Neuronal stem cell (in vitro differentiated cells): ENCODE measurements at places on chromosomes 5 and 9.

- H3K27ac ChIP-seq: no peak overlapping the region
- no peak overlapping the region for H3K4me3 ChIP-seq
- DNase-seq: no peak
- no peaks in the 10 kb centered on the region for H3K4me1 ChIP-seq
These were observed 926.4 kb downstream of the MAT2B start for GRCh38 chr5:164431634-164432304.

DNA sequence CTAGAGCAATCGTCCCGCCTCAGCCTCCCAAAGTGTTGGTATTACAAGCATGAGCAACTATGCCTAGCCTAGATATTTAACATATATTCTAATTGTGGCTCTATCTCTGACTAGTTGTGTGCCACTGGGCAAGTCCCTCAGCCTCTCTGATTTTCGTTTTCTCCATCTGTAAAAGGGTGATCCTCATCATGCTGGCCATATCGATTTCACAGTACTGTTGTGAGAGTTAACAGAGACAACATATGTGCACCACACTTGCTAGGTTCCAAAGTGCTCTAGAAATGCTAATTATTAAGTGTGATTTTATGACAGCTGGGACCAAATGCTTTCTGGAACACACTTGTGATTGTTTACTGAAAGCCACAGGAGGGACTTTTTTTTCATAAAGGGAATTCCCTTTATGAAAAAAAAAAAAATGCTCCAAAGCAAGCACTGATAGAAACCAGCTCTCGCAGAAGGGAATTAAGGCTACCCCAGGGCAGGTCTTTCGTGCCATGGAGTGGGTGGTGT lies 78.5 kb upstream of the EPB41L4B start:
- H3K36me3 ChIP-seq: no peaks in the 10 kb centered on the region
- no peak overlapping the region for H3K4me3 ChIP-seq
- no peak for DNase-seq
- peaks cover 7% of the 10 kb centered on the region for H3K4me1 ChIP-seq
- no peak overlapping the region for H3K27ac ChIP-seq

GRCh38 chr9:82242285-82242963 lies 253.9 kb downstream of the SPATA31D1 start:
- no peak overlapping the region for H3K4me3 ChIP-seq
- DNase-seq: no peak
- H3K4me1 ChIP-seq: no peaks in the 10 kb centered on the region
- no peaks in the 10 kb centered on the region for H3K27me3 ChIP-seq
- no peak overlapping the region for H3K27ac ChIP-seq

DNA sequence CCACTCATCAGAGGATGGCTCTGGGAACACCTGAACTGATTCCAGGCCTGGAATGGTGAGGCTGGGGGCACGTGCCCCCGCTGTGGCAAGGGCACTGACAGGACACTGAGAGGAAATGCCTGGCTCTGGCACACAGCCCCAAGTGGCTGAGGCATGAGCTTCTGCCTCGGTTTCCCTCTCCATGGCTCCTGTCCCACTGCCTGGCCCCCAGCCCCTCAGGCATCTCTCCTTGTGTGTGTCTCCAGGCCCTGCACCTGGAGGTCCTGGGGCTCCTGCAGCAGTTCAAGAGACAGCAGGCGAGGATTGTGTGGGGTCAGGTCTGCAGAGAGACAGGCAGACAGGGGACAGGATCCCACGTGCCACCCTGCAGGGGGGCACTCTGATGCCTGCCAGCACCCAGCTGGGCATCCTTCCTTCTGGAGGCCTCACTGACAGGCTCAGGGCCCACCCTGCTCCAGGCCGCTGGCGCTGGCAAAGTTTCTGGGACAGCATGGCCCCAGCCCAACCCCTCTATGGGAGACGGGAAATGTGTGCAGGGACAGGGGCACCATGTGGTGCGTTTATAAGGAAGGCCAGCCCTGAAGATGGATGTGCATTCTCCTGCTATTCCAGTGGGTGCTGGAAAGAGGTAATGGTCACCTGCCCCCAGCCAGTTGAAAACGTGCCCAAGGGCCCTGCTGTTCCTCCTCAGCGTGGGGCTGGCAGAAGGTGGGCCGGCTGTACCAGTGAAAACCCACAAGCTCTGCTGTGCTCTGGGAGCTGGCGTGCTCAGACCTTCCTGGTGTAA lies 66.0 kb downstream of the RASGEF1C start:
- no peak for DNase-seq
- H3K27ac ChIP-seq: no peak overlapping the region
- no peaks in the 10 kb centered on the region for H3K4me1 ChIP-seq
- peak overlapping the region; percentile 22 for H3K4me3 ChIP-seq
- H3K27me3 ChIP-seq: no peaks in the 10 kb centered on the region
- no peaks in the 10 kb centered on the region for H3K36me3 ChIP-seq

DNA sequence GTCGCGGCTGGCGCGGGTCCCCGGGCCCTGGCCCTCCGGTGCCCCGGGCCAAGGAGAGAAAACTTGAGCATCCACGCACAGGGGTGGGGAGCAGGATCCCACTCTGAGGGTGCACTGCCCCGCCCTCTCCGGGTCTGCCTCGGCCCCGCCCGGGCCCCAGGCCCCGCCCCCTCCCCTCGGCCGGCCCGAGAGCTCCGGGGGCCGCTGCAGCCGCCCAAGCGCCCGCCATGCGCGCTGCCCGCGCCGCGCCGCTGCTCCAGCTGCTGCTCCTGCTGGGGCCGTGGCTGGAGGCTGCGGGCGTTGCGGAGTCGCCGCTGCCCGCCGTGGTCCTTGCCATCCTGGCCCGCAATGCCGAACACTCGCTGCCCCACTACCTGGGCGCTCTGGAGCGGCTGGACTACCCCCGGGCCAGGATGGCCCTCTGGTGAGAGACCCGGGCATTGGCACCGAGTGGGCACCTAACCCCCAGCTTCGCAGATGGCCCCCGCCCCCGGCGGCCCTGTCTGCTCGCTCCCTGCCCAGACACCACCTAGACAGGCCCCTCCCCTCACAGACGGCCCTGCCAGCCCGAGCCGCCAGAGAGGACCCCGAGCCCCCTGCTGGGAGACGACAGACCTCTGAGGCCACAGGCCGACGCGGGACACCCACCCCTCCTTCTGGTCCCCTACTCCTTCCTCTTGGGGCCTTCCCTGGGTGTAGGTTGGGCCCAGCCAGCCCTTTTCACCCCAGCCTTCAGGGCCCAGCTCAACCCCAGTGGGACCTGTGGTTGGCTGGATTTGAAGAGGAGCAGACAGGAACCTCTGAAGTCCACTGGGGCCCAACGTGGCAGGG lies at the start of gene CERCAM:
Gene CERCAM, plus strand, starts transcription at position 207 of the 831 bp plus-strand sequence. Its CDS starts 21 bp downstream, at position 228.
- peak; percentile 48 for DNase-seq
- peak within 1 kb of the TSS; percentile 88 for H3K4me3 ChIP-seq
- no peaks in the 10 kb centered on the region for H3K27me3 ChIP-seq
- peaks cover 15% of the 10 kb centered on the region for H3K4me1 ChIP-seq
- H3K36me3 ChIP-seq: peaks cover 14% of the 10 kb centered on the region

GRCh38 chr5:179135441-179136215 lies 75.5 kb downstream of the ZNF354C start:
- no peak overlapping the region for H3K4me3 ChIP-seq
- no peaks in the 10 kb centered on the region for H3K27me3 ChIP-seq
- DNase-seq: no peak
- H3K27ac ChIP-seq: no peak overlapping the region
- peaks cover 3% of the 10 kb centered on the region for H3K4me1 ChIP-seq

DNA sequence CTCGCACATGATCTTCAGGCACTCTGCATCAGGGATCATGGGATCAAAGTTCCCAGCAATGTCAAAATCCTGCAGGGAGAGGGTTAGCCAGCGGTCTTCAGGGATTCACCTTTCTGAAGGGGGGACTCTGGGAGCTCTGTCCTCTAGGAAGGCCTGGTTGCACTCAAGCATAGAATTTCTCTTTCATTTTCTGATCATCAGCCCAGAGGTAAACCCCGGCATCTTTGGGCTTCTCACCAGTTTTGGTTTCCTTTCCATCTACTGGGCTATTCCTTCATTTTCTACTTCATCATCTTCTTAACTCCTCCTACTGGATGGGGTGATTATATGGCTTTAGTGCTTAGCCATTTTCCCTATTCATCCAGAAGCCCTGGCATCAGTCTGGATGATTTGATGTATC lies 4.6 kb upstream of the DND1 start:
- no peak for DNase-seq
- H3K36me3 ChIP-seq: peaks cover 44% of the 10 kb centered on the region
- H3K4me1 ChIP-seq: no peaks in the 10 kb centered on the region
- no peaks in the 10 kb centered on the region for H3K27me3 ChIP-seq

DNA sequence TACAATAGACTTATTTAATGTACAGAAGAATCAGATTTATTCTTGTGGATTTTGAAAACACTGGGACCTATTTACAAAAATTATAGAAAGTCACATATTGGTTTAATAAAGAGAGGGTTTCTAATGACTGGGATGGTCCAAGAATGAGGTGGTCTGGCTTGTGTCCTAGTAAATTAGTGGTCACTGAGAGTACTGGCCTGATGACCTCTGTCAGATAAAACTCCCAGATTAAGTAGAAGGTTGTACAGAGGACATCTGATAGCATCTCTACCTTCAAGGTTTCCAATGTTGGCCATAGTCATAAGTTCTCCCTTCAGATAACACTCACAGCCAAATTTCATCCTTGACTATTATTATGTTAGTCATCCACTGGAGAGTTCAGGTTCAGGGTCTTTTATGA lies 692.9 kb downstream of the MTRR start:
- H3K4me3 ChIP-seq: no peak overlapping the region
- no peaks in the 10 kb centered on the region for H3K4me1 ChIP-seq
- DNase-seq: no peak
- H3K27me3 ChIP-seq: no peaks in the 10 kb centered on the region

DNA sequence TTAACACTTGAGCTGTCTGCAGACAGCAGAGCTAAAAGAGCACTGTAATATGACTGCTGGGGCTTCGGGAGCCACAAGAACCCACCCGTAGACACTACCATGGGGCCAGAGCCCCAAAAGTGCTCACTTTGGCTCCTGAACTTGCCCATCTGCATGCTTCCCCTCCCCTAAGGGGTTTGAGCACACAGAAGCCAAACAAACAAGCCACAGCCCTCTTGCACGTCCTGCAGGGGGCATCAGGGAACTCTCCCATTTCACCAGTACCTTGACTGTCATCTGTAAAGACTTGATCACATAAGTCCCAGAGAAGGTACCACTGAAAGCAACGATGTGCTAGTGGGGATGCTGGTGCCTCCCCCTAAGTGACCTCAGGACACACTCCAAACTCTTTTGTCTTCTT lies 681.8 kb downstream of the SEMA5A start:
- DNase-seq: no peak
- H3K4me1 ChIP-seq: peaks cover 5% of the 10 kb centered on the region

DNA sequence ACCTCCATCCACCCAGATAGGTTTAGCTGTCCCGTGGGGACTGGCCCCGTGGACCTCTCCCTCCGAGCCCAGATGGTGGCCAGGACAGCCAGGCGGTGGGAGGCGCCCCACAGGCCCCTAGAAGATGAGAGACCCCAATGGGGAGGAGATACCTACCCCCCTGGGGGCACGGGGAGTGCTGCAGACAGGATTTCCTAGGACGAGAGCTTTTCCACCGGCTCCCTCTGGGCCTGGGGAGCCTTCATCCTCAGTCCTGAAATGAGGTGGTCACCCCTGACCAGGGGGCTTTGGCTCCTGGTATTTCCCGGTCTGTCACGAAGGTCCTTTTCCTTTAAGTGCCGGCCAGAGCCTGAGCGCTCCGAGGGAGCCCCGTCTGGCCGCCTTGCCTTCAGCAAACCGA lies 46.8 kb downstream of the MRPL36 start:
- H3K4me1 ChIP-seq: peaks cover 2% of the 10 kb centered on the region
- no peaks in the 10 kb centered on the region for H3K27me3 ChIP-seq
- no peak for DNase-seq
- no peaks in the 10 kb centered on the region for H3K36me3 ChIP-seq

DNA sequence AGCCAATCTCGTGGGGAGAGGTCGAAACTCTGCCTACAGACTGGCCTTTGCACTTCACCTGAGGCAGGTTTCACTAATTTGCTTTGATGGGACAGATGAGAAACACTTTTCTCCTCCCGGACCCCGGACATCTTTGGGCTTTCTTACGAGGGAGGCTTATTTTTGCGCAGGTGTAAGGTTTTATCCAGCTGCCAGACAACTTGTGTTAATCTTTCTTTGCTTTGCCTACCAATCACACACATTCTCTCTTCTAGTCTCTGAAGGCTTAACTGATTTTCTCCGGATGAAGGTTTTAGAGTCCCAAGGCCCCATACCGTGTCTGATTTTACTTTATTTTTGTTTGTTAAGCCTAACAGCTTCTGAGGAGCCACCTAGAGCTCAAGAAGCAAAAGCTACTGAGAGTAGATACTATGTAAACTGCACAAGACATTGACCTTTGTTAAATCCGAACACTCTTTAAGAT lies 436 bp upstream of the EMB start:
- H3K36me3 ChIP-seq: no peaks in the 10 kb centered on the region
- peak overlapping the region; percentile 97 for H3K4me3 ChIP-seq
- no peak for DNase-seq
- no peaks in the 10 kb centered on the region for H3K27me3 ChIP-seq
- no peak overlapping the region for H3K27ac ChIP-seq
- no peaks in the 10 kb centered on the region for H3K4me1 ChIP-seq

- H3K27me3 ChIP-seq: no peaks in the 10 kb centered on the region
- H3K27ac ChIP-seq: no peak overlapping the region
- no peak overlapping the region for H3K4me3 ChIP-seq
- H3K36me3 ChIP-seq: no peaks in the 10 kb centered on the region
- H3K4me1 ChIP-seq: peaks cover 6% of the 10 kb centered on the region
These were observed 2.8 kb downstream of the NIPSNAP3A start for GRCh38 chr9:104750185-104750767.

- H3K27me3 ChIP-seq: no peaks in the 10 kb centered on the region
- no peak overlapping the region for H3K27ac ChIP-seq
- no peak overlapping the region for H3K4me3 ChIP-seq
- H3K4me1 ChIP-seq: no peaks in the 10 kb centered on the region
- peaks cover 6% of the 10 kb centered on the region for H3K36me3 ChIP-seq
These were observed 21.8 kb downstream of the STOM start for GRCh38 chr9:121348221-121348620.

GRCh38 chr5:158952951-158953350 lies 146.8 kb downstream of the EBF1 start:
- no peak overlapping the region for H3K27ac ChIP-seq
- no peak for DNase-seq
- no peaks in the 10 kb centered on the region for H3K36me3 ChIP-seq
- no peaks in the 10 kb centered on the region for H3K27me3 ChIP-seq
- H3K4me1 ChIP-seq: peaks cover 18% of the 10 kb centered on the region

- H3K27ac ChIP-seq: no peak overlapping the region
- no peaks in the 10 kb centered on the region for H3K36me3 ChIP-seq
- peaks cover 13% of the 10 kb centered on the region for H3K4me1 ChIP-seq
- H3K4me3 ChIP-seq: no peak overlapping the region
These were observed 4.1 kb downstream of the PAX5 start for GRCh38 chr9:37029776-37030610.

DNA sequence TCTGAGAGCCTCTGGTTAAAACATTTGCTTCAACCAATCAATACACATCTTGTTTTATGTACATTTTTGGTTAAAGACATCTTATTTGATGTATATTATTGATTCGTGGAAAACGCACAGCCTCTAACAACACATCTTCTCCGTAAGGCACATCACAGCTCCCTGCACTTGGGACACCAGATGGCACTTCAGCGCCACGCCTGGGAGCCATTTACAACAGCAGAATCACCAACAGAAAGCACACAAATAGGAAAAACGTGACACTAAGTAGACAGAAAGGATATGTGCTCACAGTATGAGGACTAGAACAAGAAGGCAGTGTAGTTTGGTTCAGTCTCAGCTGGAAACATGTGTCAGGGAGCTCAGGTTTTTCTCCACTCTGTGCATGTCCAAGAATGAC lies 199.7 kb downstream of the ROR2 start:
- H3K27me3 ChIP-seq: no peaks in the 10 kb centered on the region
- H3K4me3 ChIP-seq: no peak overlapping the region
- peaks cover 3% of the 10 kb centered on the region for H3K4me1 ChIP-seq
- H3K36me3 ChIP-seq: peaks cover 34% of the 10 kb centered on the region
- no peak overlapping the region for H3K27ac ChIP-seq

- no peaks in the 10 kb centered on the region for H3K27me3 ChIP-seq
- H3K27ac ChIP-seq: no peak overlapping the region
- peaks cover 3% of the 10 kb centered on the region for H3K36me3 ChIP-seq
- no peak overlapping the region for H3K4me3 ChIP-seq
- DNase-seq: peak; percentile 58
These were observed 106.0 kb downstream of the PHF2 start for GRCh38 chr9:93682155-93682968.
